Cortex of kidney (tissue), 1 donor: ENCODE measurements at places on chromosomes 2 and 18.

GRCh38 chr18:56559044-56559443 is 79.3 kb downstream of the TXNL1 start:
- no peak for DNase-seq

DNA sequence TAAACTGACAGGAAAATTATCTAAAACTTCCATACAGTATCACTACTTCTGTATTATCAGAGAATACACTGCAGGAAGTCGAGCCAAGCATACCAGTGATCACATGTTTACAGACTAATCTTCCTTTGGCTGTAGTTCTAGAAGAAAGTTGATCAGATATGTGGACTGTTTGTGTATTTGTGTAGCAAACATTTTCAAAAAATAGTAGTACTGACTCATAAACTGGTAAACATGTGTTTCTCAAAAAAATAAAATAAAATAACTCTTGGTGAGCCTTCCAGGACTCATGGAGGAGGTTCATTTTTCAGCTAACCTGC is 148.9 kb upstream of the SLC39A10 start:
- DNase-seq: no peak

DNA sequence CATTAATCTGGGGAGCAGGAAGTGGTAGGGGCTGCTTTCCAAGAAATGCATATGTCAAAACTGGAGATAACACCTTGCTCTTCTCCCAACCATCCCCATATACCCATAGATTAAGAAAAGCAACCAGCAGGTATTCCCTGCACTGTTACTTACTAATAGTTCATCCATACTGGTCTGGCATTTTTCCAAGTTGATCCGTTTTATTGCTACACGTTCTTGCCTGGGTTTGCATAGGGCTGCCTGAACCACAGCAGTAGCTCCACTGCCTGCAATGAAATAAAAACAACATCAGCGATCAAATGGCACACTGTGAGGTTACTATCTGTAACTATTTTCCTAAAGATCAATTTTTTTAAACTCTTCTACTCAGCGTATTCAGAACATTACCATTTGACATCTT is 65.6 kb downstream of the STK39 start:
- no peak for DNase-seq

- DNase-seq: no peak
Observed at GRCh38 chr2:98505311-98505808, 60.7 kb downstream of the INPP4A start.

DNA sequence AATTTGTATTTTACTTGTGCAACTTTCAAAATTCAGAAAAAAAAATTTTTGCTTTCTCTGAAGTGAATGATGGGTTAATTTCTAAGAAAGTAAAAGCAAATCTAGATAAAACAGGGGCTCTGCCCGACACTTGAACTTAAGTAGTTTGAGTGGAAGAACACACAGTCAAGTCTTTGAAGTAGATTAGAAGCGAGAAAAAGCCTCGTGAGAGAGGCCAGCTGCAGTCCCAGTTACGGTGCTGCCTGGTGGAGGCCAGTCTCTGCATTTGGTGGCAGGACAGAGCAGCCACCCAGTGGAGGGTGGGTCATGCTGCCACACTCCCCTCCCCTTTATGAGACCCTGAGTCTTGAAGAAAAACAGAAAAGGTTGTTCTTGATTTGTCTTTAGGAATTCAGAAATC is 81.8 kb downstream of the INPP5D start:
- no peak for DNase-seq

- no peak for DNase-seq
Observed at GRCh38 chr2:203685081-203685621, 21.3 kb upstream of the CD28 start.

DNA sequence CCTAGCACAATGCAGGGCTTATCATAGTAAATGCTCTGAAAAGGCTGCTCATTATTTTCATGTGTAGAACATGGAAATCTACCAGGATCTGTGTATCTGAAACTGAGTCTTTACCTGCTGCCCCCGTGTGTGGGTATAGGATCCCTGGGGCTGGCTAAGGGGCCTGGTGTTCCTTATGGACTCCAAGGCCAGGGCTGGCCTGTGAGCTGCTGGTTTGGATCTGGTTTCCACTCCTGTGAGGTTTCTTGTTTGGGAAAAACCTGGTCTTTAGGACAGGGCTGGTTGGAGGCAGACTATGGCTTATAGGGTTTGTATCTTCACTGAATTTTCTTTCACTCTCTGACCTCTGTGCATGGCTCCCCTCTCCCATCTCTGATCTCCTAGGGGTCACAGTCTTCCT is 80.8 kb downstream of the DYSF start:
- DNase-seq: no peak

DNA sequence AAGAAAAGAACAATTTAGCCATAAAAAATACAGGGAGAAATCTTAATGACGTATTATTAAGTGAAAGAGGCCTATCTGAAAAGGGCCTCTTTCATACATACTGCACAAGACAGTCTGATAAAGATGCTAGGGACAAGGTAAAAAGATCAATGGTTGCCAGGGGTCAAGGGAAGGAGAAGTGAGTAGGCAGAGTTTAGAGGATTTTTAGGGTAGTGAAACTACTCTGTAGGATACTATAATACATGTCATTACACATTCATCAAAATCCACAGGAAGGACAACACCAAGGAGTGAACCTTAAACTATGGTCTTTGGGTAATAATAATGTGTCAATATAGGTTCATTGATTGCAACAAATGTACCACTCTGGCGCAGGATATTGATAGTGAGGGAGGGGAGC is 289.3 kb downstream of the FSIP2 start:
- no peak for DNase-seq

GRCh38 chr2:5697562-5697961 is 5.4 kb downstream of the SOX11 start:
- no peak for DNase-seq

DNA sequence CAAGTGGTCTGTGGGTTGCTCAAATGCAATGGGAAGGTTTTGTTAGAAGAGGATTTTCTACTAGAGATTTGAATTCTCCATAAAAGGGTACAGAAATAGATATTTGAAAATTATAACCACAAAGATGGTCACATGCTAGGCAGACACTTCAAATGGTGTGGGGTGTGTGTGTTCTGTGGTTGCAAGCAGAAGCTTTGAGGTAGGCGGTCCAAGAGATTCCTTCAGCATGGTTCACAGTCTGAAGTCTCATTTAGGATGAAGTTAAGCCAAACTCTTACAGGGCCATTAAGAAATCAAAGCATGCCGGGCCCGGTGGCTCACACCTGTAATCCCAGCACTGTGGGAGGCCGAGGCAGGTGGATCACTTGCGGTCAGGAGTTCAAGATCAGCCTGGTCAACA is 38.3 kb upstream of the RMDN2 start:
- no peak for DNase-seq

- no peak for DNase-seq
Observed at GRCh38 chr2:187037310-187037709, 188.3 kb upstream of the ZSWIM2 start.

GRCh38 chr2:43133336-43133707 is 93.1 kb downstream of the ZFP36L2 start:
- no peak for DNase-seq

DNA sequence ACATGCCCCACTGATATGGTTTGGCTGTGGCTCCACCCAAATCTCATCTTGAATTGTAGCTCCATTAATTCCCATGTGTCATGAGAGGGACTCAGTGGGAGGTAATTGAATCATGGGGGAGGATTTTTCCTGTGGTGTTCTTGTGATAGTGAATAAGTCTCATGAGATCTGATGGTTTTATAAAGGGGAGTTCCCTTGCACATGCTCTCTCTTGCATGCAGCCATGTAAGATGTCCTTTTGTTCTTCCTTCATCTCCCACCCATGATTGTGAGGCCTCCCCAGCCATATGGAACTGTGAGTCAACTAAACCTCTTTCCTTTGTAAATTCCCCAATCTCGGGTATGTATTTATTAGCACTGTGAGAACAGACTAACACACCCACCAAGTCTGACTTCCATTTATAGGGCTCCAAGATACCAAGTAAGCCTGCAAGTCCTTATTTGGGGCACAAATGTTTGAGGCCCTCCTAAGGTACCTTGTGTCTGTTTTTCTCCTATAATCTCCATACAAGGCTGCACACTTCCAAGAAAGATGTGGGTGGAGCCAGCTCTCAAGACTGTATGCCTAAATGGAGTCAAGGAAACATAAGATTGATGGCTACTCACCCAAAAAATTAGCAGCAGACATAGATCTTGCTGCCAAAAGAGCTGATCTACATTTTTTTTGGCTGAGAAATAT is 364.7 kb downstream of the TXNL1 start:
- DNase-seq: no peak
